ENCODE measurements at places on chromosomes 7 and 10. TPM values are rescaled to one million over a fixed set of nuclear protein-coding genes. Genes with fewer than 3 reads are reported as not detected.

GHRHR gene
- total RNA-seq: not detected

GRCh38 chr7:11193131-11193867 lies 219.6 kb downstream of the PHF14 start:
- DNase-seq: no peak

- no peak for DNase-seq
These were observed 234.3 kb downstream of the CACNA2D1 start for GRCh38 chr7:82209179-82209747.

PRKAR1B gene
- 66.6 TPM for total RNA-seq

DNA sequence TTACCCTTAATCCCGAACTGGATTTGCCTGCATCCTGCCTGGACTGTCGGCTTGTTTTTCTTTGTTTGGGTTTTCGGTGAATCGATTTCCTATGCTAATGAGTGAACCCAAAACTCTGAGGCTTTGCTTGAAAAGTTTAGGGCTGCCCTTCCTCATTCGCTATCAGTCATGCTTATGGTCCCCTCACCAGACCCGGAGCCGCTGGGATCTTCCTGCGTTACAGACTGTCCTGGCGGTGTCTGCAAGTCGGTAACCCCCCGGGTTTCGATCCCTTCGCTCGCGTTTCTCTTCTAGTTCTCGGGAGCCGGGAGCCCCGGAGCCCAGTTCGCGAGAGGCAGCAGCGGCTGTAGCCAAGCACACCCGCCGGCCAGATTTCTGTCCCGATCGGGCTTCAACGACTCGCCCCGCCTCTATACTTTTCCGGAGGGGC lies 2.2 kb downstream of the EMX2 start:
- DNase-seq: no peak

STEAP1B gene
- total RNA-seq: 0.35 TPM

DNA sequence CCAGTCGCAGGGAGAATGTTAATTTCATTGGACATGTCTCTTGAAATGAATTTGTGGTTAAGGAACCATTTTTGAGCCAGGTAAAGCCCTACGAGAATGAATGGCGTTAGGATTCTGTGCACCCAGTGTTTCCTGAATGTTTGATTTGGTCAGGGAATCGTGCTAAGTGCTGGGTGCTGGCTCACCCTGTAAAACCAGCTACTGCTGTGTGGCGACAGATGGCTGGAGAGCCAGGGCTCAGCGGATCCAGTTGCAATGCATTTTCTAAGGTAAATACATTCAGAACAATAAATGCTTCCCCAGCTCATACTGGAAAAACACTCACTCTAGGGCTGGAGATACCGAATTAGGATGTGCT lies 355.5 kb downstream of the GLRX3 start:
- DNase-seq: no peak

RAB19 gene
- total RNA-seq: 9.1 TPM

FRMPD2 gene
- total RNA-seq: 2.4 TPM

- no peak for DNase-seq
These were observed 13.7 kb upstream of the CUL2 start for GRCh38 chr10:35103882-35104281.

MOGAT3 gene
- not detected for total RNA-seq

LIPM gene
- not detected for total RNA-seq

TMEM213 gene
- total RNA-seq: not detected

PTF1A gene
- total RNA-seq: not detected

GRCh38 chr7:74598558-74598957 lies 59.0 kb upstream of the GTF2I start:
- no peak for DNase-seq

DNA sequence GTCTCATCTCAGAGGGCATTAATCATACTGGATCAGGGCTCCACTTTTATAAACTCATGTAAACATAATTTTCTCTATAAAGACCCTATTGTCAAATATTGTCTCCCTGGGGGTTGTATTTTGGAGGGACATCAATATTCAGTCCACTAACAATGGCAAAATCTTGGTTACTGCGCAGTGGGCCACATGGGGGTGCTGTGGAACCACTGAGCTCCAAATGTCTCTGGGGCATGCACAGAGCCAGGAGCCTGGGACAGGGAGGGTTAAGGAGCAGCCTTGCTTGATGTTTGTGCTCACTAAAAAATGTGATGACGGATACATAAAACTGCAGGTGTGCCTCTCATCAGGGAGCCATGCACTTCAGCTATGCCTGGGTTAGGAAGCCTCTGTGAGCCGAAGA lies 62.1 kb upstream of the PRSS58 start:
- peak; percentile 41 for DNase-seq

SEMA3C gene
- 20.9 TPM for total RNA-seq

PYROXD2 gene
- 28.0 TPM for total RNA-seq

DNA sequence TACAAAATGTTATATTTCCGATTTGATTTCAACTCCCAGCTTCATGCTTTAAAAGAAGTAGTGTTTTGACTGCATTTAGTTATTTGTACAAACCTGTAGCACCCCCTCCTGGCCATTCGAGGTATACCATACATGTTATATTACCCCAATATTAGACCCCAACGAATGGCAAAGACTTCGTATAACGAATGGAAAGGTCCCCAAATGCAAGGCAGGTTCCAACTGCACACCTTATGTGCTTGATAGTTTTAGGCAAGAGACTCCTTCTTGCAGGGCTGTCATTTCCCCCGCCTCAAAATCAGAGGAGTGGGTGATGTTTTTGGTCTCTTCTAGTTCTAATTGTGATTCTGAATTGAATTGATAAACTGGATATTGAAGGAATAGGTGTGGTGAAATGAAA lies 101.1 kb upstream of the TARP start:
- DNase-seq: no peak

GRCh38 chr10:14658331-14659127 lies 116.2 kb downstream of the FAM107B start:
- peak; percentile 24 for DNase-seq

DNA sequence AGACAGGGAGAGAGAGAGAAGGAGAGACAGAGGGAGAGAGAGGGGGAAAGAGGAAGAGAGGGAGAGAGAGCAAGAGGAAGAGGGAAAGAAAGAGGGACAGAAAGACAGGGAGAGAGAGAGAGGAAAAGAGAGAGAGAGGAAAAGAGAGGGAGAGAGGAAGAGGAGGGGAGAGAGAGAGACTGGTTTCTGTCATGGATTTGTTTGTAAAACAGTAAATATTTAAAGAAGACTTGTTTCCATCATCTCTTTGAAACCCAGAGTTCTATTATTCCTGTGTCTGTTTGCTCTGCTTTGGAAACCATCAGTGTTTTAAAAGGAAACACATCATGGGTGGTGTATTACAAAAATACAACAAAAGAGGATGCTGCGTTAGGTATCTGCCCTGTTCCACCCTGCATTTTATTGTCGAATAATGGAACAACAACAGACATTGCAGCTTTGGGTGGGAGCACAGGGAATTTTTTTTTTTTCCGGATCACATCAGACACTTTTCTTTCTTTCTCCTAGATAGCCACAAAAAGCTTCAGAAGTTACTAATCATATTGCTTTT lies 150.7 kb upstream of the RSU1 start:
- DNase-seq: no peak

GRCh38 chr10:16742165-16742960 lies 74.9 kb downstream of the RSU1 start:
- DNase-seq: no peak

TAS2R3 gene
- total RNA-seq: 2.0 TPM

DNA sequence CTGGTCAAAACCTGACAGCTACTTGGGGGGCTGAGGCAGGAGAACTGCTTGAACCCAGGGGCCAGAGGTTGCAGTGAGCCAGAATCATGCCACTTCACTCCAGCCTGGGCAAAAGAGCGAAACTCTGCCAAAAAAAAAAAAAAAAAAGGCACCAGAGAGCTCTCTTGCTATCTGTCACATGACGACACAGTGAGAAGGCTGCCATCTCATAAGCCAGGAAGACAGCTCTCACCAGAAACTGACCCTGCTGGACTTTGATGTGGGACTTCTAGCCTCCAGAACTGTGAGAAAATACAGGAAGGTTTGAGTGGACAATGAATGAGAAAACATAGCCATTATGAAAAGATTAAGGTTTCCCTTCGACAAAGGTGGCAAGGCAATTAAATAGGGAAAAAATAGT lies 51.1 kb upstream of the KCNIP2 start:
- DNase-seq: no peak

- no peak for DNase-seq
These were observed 136.5 kb upstream of the UNC5B start for GRCh38 chr10:71075759-71076472.

CAV1 gene
- total RNA-seq: 1,077 TPM

FAM25C gene
- total RNA-seq: not detected

GRCh38 chr7:101468546-101469275 lies 106.0 kb downstream of the COL26A1 start:
- DNase-seq: no peak

All from PC-9 (cell line).